ENCODE measurements at places on chromosomes 1 and 21. TPM values are rescaled to one million over a fixed set of nuclear protein-coding genes. Genes with fewer than 3 reads are reported as not detected.

DNA sequence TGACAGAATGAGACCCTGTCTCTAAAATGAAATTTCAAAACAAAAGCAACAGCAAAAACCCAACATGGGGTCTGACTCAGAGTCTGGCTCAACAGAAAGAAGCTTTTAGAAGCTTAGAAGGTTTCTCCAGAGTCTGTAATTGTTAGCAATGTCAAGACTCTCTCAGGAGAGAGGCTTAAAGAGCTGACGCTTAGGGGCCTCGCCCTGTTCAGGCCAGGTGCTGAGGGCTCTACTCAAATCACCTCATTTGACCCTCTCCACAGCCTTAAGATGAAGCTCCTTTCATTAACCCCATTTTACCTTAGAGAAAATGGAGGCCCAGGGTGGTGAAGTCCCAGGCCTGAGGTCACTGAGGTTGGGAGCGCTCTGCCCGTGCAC lies 5.3 kb upstream of the KIF17 start:
- no peak for DNase-seq
- no peak overlapping the region for H3K4me3 ChIP-seq
- H3K27ac ChIP-seq, result no peak overlapping the region
- no peaks in the 10 kb centered on the region for H3K4me1 ChIP-seq
- H3K27me3 ChIP-seq, result no peaks in the 10 kb centered on the region

DNA sequence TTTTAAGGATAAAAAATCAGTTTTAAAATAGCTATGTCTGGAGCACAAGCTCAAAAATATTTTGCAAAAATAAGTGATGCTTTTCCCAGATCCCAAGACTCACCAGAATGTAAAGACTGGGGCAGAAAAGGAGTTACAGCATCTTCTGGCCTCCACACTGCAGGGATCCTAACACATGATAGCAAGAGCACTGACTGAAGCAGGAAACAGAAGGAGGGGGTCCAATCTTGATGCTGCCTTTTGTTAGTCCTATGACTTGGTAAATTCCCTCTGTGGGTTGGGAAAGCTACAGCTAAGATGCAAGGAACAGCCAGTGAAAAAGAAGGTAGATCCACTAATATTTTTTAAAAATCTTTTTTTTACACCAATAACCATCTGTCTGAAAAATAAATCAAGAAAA lies 54.2 kb upstream of the TNR start:
- no peaks in the 10 kb centered on the region for H3K27me3 ChIP-seq
- no peaks in the 10 kb centered on the region for H3K36me3 ChIP-seq
- no peak overlapping the region for H3K4me3 ChIP-seq
- H3K4me1 ChIP-seq, result no peaks in the 10 kb centered on the region
- H3K27ac ChIP-seq, result no peak overlapping the region
- DNase-seq, result no peak

The OR14K1 gene
- not detected for total RNA-seq

DNA sequence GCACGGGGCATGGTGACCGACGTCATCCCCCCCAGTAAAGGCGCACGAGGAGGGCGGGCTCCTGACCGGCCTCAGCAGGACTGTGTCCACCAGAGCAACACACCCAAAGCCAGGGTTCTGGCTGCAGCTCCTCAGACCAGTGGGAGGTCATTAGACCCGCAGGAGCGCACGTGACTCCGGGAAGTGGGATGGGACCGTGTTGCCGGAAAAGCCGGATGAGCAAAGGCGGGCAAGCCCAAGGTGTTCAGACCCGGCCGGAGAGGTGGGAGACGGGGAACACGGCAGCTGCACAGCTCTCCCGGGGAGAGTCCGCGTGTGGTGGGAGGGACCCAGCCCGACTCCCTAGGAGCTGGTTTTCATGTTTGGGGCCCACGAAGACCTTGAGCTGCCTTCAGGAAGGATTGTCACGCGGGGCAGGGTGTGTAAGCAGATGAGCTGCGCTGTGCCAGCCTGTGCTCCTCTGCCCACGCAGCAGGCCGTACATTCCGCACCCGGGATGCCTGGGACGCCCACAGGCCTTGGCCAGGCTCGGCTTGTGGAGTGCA lies 20.6 kb upstream of the TRAPPC10 start:
- H3K36me3 ChIP-seq, result no peaks in the 10 kb centered on the region
- H3K4me1 ChIP-seq, result no peaks in the 10 kb centered on the region
- H3K27me3 ChIP-seq, result no peaks in the 10 kb centered on the region
- no peak overlapping the region for H3K4me3 ChIP-seq

- H3K27me3 ChIP-seq, result no peaks in the 10 kb centered on the region
- no peak for DNase-seq
- no peaks in the 10 kb centered on the region for H3K36me3 ChIP-seq
- H3K27ac ChIP-seq, result no peak overlapping the region
Observed at GRCh38 chr1:50605186-50605875, 182.1 kb upstream of the DMRTA2 start.

GRCh38 chr21:29306920-29307319 lies 8.2 kb downstream of the BACH1 start:
- no peaks in the 10 kb centered on the region for H3K36me3 ChIP-seq
- H3K4me3 ChIP-seq, result no peak overlapping the region
- peaks cover 7% of the 10 kb centered on the region for H3K4me1 ChIP-seq
- no peak overlapping the region for H3K27ac ChIP-seq

DNA sequence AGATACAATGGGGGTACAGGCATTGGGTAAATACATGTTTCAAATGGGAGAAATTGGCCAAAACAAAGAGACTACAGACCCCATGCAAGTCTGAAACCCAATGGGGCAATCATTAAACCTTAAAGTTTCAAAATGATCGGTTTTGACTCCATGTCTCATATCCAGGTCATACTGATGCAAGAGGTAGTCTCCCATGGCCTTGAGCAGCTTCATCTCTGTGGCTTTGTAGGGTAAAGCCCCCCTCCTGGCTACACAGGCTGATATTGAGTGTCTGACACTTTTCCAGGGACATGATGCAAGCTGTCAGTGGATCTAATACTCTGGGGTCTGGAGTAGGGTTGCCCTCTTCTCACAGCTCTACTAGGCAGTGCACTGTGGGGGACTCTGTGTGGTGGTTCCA lies 286.1 kb downstream of the LRRIQ3 start:
- H3K27ac ChIP-seq, result no peak overlapping the region
- H3K36me3 ChIP-seq, result no peaks in the 10 kb centered on the region
- no peaks in the 10 kb centered on the region for H3K27me3 ChIP-seq
- no peaks in the 10 kb centered on the region for H3K4me1 ChIP-seq
- no peak for DNase-seq

- H3K4me1 ChIP-seq, result peaks cover 18% of the 10 kb centered on the region
- DNase-seq, result no peak
- no peak within 1 kb of the TSS for H3K27ac ChIP-seq
Observed at GRCh38 chr1:16212251-16212961, at the start of gene ARHGEF19. Gene ARHGEF19, minus strand, starts transcription at chr1:16212652. Its CDS starts 3,598 bp downstream, at chr1:16209054.

GRCh38 chr1:169594391-169594790 lies 8.1 kb upstream of the F5 start:
- H3K4me3 ChIP-seq, result no peak overlapping the region
- no peak for DNase-seq
- H3K27ac ChIP-seq, result no peak overlapping the region
- H3K4me1 ChIP-seq, result no peaks in the 10 kb centered on the region
- H3K27me3 ChIP-seq, result no peaks in the 10 kb centered on the region

DNA sequence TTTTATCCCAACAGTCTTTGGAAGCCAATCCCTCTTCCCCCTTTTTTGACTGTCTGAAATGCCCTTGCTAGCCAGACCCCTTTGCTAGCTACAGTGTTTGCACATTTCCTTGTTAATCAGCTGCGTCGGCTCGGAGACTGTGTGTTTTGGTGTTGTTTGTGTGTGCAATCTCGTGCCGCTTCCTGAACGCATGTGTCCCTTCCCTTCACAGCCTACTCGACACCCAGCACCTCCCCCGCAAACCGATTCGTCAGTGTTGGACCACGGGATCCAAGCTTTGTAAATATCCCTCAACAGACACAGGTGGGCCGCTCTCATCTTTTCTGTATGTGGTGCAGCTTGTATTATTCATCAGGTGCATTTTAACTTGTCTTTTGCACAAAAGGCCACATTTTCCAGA lies 298.7 kb downstream of the TM2D1 start:
- H3K36me3 ChIP-seq, result no peaks in the 10 kb centered on the region
- H3K4me3 ChIP-seq, result no peak overlapping the region
- no peaks in the 10 kb centered on the region for H3K27me3 ChIP-seq
- no peaks in the 10 kb centered on the region for H3K4me1 ChIP-seq

DNA sequence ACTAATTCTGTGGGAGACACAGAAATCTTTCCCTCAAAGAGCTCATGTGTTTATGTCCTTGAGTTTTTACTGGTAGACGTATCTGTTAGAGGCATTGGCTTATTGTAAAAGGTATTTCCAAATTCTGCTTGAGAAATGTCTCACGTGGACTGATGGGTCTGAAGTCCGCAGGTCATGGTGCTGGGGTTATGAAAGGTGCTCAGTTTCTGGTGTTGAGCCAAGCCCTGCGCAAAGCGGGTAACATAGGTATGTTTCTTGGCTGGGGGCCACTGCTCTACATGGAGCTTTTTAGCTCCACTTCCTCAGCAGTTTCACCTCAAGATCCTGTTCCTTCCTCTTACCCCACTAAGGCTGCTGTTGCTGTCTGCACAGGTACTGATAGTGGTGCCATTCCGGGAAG lies 10.8 kb downstream of the UTP25 start:
- peaks cover 90% of the 10 kb centered on the region for H3K36me3 ChIP-seq
- H3K4me1 ChIP-seq, result no peaks in the 10 kb centered on the region
- H3K4me3 ChIP-seq, result no peak overlapping the region
- H3K27me3 ChIP-seq, result no peaks in the 10 kb centered on the region
- H3K27ac ChIP-seq, result no peak overlapping the region
- no peak for DNase-seq

DNA sequence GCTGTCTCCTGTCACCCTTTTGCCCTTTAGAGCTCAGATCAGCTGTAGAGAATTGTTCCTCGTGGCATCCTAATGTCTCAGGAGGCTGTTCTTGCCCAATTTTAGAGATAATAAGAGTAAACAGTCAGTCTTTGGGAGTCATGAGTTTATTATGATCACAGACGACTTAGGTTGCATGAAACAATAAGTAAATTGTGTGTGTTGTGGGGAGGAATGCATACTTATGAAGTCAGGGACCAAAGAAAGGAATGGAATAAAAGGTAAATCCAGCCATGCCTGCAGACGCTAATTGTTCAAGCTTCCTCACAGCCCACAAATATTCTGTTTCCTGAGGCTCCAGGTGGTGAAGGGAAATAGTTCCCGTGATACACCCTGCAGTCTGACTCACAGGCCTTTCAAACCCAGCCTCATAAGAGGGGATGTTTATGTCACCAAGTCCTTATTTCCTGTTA lies 897 bp downstream of the EPHX4 start:
- no peaks in the 10 kb centered on the region for H3K36me3 ChIP-seq
- H3K27me3 ChIP-seq, result peaks cover 8% of the 10 kb centered on the region
- peaks cover 11% of the 10 kb centered on the region for H3K4me1 ChIP-seq
- no peak overlapping the region for H3K27ac ChIP-seq
- DNase-seq, result no peak

The CD84 gene
- 25.1 TPM for total RNA-seq

All from CD8-positive, alpha-beta memory T cell (primary cell).